ENCODE measurements at places on chromosomes 1 and 21. TPM values are rescaled to one million over a fixed set of nuclear protein-coding genes. Genes with fewer than 3 reads are reported as not detected.

CTTNBP2NL gene
- total RNA-seq = 56.0 TPM

CFHR5 gene
- total RNA-seq = not detected

DNA sequence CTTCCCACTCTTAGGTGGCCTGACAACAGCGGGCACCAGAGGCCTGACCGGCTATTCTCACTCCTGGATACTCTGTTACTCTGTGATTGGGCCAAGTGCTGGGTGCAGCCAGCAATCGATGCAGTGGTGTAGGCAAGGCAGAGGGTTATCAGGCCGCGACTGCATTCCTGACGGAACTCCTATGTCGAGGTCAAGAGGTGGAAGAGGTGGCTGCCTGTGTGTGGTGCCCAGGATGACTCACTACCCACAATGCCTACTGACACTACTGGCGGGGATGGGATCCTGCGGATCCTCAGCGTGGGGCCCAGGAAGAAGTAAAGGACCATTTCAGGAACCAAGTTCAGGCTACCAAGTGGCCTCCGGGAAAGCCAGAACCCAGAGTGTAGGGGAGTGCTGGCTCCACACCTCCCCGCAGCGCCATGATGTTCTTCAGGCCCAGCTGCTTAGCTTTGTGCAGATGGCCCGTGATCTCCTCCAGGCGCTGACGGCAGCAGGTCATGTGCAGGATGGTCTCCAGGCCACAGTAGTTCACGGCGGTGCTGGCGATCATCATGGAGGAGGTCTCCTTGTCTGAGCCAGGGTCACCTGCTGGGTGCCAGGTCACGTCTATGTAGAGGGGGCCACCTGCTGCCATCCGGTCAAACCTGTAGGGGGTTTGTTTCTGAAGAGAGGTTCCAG lies 4.9 kb downstream of the MTHFR start:
- DNase-seq = peak; percentile 89

- no peak for DNase-seq
Measured at GRCh38 chr1:17669866-17670451, 85.2 kb upstream of the ACTL8 start.

DNA sequence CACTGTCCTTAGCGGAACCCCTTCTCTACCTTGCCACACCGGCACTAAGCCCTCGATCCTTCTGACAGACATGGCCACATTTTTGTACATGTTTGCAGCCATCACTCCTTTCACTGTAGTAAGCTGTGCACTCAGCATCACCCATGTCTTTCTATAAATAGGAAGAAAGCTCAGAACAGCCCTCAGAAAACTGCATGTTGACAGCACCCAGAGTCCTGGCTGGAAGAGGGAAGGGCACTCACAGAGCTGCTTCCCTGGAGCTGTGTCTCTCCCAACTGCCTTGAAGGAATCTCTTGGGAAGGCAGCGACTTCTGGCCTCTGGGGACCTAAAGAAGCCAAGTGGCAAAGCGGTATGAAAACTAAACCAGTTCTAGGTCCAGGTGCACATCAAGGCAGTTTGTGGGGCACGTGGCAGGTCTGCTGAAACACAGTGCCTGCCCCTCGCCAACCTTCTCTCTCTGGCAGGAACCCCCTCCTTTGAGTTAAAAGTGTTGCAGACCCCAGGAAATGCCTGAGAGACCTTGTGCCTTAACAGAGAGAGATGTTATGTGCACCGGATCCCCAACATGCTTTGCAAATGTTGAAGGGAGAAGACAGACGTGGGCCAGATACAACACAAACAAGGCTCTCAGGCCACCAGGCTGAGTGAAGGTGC lies 41.9 kb upstream of the H6PD start:
- DNase-seq = no peak

DNA sequence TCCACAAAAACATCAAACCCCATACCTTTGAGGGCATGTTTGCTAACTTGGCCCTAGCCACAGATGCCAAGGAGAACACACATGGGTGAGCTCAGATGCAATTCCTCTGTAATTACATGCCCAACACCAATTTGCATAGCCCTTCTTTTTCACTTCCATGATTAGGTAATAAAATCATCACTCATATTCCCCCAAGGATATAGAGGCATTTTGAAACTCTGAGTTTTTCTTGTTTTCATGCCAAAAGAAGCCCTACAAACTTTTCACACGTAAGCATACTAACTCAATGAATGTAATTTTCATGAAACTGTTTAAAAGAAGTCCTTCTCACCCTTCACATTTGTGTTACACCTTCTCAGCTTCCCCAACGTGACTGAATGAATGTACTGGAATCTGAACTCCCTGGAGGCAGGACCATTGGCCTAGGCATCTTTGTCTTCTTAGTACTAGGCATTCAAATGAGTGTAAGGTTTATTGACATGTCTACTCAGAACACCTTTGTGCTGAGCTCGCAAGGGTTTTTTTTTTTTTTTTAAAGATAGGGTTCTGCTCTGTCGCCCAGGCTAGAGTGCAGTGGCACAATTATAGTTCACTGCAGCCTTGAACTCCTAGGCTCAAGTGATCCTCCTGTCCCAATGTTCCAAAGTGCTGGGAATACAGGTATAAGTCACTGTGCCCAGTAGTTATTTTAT lies 31.0 kb downstream of the FBXO42 start:
- no peak for DNase-seq

GRCh38 chr21:19553919-19554615 lies 1150.5 kb upstream of the TMPRSS15 start:
- DNase-seq = no peak

DNA sequence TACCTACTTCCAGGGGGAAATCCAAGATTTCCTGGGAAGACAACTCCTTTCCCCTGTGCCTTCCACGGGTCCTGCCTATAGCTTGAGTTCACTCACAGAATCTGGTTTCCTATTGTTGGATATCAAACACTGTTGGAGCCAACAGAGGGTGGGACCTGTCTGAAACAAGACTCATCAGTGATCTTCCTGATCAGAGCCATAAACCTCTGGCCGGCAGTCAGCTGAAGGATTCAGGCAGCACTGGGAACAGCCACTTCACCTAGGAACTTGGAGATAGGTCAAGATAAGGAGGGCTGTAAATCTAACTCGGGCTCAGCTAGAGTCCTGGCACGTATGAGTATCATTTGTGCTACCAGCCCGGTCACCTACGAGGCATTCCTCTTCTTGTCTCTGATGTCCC lies 23.3 kb downstream of the SH3BP5L start:
- DNase-seq = no peak

DNA sequence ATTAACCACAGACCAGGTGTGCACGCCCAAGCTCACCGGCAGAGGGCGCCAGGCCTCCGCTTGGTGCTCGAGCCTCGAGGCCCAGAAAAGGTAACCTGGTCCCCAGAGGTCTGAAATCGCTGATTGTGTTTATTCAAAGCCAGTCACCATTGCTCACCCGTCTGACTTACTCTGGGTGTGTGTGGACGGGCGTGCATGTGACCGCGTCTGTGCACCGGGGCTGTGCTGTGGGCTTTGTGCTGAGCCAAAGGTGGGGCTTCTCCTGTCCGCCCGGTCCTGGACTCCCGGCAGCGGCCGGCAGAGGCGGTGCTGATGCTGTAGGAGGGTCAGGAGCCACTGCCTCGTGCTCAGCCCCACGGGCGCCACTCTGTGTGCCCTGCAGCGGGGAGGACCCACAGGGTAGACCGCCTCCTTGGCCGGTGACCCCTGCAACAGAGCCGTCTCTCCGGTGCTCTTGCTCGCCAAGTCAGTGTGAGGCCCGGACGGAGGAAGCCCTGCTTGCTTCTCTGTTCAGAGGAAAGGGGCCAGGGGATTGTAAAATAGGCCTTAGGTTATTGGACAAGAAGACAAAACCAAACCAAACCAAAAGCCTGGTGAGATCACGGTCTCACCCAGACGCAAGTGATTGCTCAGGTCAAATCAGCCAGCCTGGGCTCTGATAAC lies 32.0 kb upstream of the BTG2 start:
- DNase-seq = peak; percentile 89

GRCh38 chr1:118485757-118486156 lies 300.7 kb upstream of the SPAG17 start:
- DNase-seq = no peak

DNA sequence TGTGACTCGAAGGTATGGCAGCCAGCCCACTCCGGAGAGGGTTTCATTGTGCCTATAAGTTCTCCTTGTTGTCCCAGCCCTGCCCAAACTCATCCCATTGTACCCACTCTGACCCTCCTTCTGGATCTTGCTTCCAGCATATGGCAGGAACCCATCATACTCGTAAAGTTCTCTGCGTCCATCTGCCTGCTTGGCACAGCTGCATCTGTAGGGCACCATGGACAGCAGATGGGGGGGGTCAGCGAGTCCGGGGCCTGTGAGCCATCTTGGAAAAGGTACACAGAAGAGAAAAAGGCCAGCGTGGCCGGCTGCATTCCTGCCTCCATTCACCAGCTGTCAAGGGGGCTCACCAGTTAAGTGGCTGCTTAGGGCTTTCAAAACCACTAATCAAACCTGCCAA lies 94.9 kb upstream of the IGSF21 start:
- DNase-seq = no peak

GRCh38 chr1:10835421-10835820 lies 39.0 kb upstream of the CASZ1 start:
- no peak for DNase-seq

GRCh38 chr1:103497404-103497803 lies 28.1 kb upstream of the RNPC3 start:
- no peak for DNase-seq

Measured in mucosa of gallbladder (tissue), 1 donor.